Muscle of leg (tissue), 16 donors: ENCODE measurements at places on chromosomes 16 and 17. TPM values are rescaled to one million over a fixed set of nuclear protein-coding genes. Genes with fewer than 3 reads are reported as not detected.

GRCh38 chr16:55436587-55436986 lies 42.4 kb upstream of the MMP2 start:
- H3K36me3 ChIP-seq, result no peaks in the 10 kb centered on the region
- H3K4me3 ChIP-seq, result no peak overlapping the region
- DNase-seq, result no peak
- H3K27me3 ChIP-seq, result peaks cover 7% of the 10 kb centered on the region
- no peak overlapping the region for H3K27ac ChIP-seq
- H3K4me1 ChIP-seq, result no peaks in the 10 kb centered on the region

DNA sequence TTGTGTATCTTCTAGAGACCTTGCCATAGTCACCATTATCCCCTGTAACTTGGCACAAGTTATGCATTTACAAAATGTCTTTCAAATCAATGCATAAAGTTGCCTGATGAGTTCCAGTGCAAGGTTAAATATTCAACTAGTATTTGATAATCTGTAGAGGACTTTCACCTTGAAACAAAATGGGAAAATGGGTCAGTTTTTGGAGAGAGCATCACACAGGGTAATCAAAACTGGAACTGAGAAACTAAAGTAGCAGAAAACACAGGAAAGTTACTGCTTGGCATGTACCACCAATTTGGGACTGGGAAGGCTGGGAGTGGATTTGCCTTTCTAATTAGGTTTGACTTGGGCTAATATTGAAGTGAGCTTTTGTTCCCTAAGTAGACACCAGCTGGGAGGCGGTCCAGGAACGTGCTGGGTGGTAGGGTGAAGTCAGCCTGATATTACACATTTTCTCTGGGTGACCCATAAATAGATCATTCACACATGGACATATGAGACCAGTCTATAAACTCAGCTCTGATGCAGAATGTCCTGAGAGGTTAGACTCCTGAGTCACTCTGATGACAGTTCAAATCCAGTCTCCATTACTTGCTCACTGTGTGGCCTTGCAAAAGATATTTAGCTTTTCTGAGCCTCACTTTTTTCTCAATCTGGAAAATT lies 152.3 kb downstream of the PCTP start:
- no peaks in the 10 kb centered on the region for H3K27me3 ChIP-seq
- H3K4me1 ChIP-seq, result no peaks in the 10 kb centered on the region
- no peaks in the 10 kb centered on the region for H3K36me3 ChIP-seq
- no peak overlapping the region for H3K4me3 ChIP-seq
- DNase-seq, result no peak
- no peak overlapping the region for H3K27ac ChIP-seq

Gene CLEC19A
- total RNA-seq, result not detected

Gene NOTUM
- total RNA-seq, result 4.1 TPM

Gene HLF
- total RNA-seq, result 5.9 TPM

DNA sequence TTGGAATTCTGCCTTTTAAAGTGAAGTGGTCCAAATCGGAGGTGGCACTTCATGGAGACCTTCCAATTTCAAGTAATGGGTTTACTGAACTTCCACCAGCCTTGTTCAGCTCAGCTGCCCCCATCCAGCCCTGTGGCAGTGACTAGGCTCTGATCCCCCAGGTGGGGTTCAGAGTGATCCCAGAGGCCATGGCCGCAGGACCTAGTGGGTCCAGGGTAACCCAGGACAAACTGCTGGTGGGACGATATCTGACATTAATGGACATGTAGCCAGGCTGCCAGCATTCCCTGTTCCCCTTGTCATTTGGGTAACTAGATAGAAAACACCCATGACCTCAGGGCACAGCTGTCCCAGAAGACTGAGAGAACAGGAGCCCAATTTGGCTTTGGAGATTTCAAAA lies 209.9 kb downstream of the GSG1L start:
- peaks cover 11% of the 10 kb centered on the region for H3K27me3 ChIP-seq
- DNase-seq, result no peak
- H3K27ac ChIP-seq, result no peak overlapping the region
- H3K4me1 ChIP-seq, result no peaks in the 10 kb centered on the region

Gene RFWD3
- 9.5 TPM for total RNA-seq

GRCh38 chr17:45225964-45226530 lies 4.4 kb downstream of the FMNL1 start:
- H3K4me1 ChIP-seq, result peaks cover 84% of the 10 kb centered on the region
- peaks cover 23% of the 10 kb centered on the region for H3K27me3 ChIP-seq
- no peaks in the 10 kb centered on the region for H3K36me3 ChIP-seq

DNA sequence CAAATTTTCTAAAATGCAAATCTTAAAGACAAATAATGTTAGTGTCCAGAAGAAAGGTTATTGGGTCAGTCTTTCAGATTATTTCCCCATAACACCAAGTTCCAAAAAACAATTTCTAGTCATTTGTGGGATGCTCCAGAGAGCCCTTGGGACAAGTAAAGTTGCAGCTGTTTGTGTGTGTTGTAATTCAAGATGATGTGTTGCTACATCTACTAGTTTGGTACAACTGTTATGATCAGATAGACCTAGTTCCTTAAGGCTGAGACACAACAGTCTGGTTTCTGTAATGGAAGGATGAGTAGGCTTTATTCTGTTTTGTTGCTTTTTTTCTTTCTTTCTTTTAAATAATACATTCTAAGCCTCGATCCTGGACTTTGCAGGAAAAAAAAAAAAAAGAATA lies 41.9 kb downstream of the PIGL start:
- H3K36me3 ChIP-seq, result peaks cover 4% of the 10 kb centered on the region
- no peak overlapping the region for H3K27ac ChIP-seq
- peaks cover 14% of the 10 kb centered on the region for H3K4me1 ChIP-seq
- H3K4me3 ChIP-seq, result no peak overlapping the region
- peak; percentile 88 for DNase-seq
- no peaks in the 10 kb centered on the region for H3K27me3 ChIP-seq

- H3K4me3 ChIP-seq, result no peak overlapping the region
- H3K27ac ChIP-seq, result peak overlapping the region; percentile 85
- H3K27me3 ChIP-seq, result no peaks in the 10 kb centered on the region
- no peak for DNase-seq
- peaks cover 41% of the 10 kb centered on the region for H3K36me3 ChIP-seq
Observed at GRCh38 chr17:28724500-28725165, 1.4 kb downstream of the TLCD1 start.

DNA sequence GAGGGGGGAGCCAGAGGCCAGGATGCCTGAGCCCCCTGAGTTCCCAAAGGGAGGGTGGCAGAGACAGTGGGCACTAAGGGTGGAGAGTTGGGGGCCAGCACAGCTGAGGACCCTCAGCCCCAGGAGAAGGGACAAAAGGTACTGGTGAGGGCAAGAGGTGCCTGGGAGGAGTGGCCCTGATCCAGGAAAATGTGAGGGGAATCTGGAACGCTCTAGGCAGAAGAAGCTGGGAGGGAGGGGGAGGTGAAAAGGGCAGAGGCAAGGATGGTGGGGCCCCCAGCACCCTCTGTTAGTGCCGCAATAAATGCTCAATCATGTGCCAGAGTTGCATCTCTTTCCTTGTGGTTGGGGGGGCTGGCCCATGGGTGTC lies 1.1 kb downstream of the TCAP start:
- H3K4me3 ChIP-seq, result peak overlapping the region; percentile 52
- H3K27ac ChIP-seq, result peak overlapping the region; percentile 95
- DNase-seq, result no peak
- H3K27me3 ChIP-seq, result peaks cover 54% of the 10 kb centered on the region

Gene TMEM114
- not detected for total RNA-seq

DNA sequence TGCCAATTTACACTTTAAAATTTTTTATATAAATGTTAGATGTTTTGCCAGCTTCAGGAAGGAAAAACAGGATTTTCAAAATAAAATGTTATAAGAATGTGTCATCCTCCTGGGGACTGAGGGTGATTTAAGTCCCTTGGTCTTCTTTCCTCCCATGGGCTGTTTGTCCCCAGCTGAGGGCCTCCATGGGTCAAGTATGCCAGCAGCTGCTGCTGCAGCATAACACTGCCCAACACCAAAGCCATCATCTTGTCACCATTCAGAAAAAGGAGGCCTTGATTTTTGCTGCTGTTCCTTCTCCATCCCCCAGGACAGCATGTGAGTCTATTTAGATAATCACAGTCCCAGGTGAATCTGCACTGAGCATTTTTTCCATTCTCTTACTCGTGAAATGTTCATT lies 188.5 kb downstream of the LGALS9B start:
- peaks cover 7% of the 10 kb centered on the region for H3K4me1 ChIP-seq
- no peaks in the 10 kb centered on the region for H3K36me3 ChIP-seq
- no peaks in the 10 kb centered on the region for H3K27me3 ChIP-seq
- no peak overlapping the region for H3K27ac ChIP-seq
- no peak for DNase-seq

DNA sequence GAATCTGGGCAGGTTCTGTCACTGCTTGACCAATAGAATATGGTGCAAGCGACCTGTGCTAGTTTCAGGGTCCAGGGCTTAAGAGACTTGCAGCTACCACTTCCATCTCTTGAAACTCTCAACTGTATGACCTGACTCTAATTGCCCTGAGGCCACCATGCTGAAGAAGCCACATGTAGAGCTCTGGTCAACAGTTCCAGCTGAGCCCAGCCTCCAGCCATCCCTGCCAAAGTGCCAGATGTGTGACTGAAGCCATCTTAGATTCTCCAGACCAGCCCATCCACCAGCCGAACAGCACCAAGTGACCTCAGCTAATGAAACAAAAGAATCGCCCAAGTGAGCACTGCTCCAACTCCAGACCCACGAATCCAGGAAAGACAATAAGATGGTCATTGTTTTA lies 3.4 kb upstream of the MT2A start:
- no peak overlapping the region for H3K27ac ChIP-seq
- H3K36me3 ChIP-seq, result no peaks in the 10 kb centered on the region
- peaks cover 34% of the 10 kb centered on the region for H3K4me1 ChIP-seq
- peaks cover 13% of the 10 kb centered on the region for H3K27me3 ChIP-seq
- no peak for DNase-seq

DNA sequence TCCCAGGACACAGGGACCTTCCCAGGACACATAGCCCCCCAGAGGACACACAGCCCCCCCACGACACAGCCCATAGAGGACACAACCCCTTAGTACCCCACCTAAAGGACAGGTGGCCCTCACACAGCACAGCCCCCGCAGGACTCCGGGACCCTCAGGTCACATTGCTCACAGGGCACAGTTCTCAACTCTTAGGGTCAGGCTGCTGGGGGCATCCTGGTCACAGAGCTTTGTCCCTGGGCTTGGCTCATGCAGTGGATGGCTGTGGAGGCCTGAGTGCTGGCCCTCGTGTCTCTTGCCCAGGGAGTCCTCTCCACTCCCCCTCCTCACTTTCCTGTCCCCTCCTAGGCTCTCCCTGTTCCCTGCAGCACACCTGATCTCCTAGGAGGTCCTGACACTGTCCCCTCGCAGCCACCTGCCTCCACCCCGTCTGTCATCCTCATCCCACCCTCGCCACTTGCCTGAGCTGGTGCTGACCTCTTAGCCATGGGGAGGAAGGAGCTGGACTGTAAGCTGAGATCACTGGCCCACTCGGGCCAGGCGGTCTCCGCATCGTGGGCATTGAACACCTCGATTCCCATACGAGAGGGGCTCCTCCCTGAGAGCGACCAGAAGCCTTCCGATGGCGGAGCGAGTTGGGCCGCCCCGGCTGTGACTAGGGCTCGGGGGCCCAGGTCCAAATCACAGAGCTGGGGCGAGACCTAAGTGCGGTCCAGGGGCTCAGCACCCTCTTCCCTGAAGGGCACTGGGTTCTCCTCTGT lies 1.4 kb upstream of the WDR45B start:
- H3K4me1 ChIP-seq, result peaks cover 20% of the 10 kb centered on the region
- peaks cover 7% of the 10 kb centered on the region for H3K36me3 ChIP-seq
- H3K27ac ChIP-seq, result no peak overlapping the region
- no peak overlapping the region for H3K4me3 ChIP-seq

DNA sequence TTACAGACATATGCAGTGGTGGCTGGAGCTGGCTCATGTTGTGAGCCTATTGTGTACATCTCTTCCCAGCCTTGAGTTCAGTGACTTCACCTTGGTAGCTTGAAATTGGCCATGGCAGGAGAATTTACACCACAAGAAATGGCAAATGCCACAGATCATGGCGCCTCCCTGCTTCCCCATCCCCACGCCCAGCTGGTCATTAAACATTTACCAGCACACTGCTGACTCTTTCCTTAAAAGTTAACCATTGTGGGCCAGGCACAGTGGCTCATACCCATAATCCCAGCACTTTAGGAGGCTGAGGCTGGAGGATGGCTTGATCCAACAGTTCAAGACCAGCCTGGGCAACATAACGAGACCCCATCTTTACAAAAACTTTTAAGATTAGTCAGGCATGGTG lies 22.6 kb upstream of the ITGB4 start:
- no peak for DNase-seq
- H3K36me3 ChIP-seq, result peaks cover 66% of the 10 kb centered on the region

GRCh38 chr16:80460988-80461387 lies 79.8 kb upstream of the DYNLRB2 start:
- peaks cover 16% of the 10 kb centered on the region for H3K4me1 ChIP-seq
- H3K36me3 ChIP-seq, result no peaks in the 10 kb centered on the region
- DNase-seq, result no peak

DNA sequence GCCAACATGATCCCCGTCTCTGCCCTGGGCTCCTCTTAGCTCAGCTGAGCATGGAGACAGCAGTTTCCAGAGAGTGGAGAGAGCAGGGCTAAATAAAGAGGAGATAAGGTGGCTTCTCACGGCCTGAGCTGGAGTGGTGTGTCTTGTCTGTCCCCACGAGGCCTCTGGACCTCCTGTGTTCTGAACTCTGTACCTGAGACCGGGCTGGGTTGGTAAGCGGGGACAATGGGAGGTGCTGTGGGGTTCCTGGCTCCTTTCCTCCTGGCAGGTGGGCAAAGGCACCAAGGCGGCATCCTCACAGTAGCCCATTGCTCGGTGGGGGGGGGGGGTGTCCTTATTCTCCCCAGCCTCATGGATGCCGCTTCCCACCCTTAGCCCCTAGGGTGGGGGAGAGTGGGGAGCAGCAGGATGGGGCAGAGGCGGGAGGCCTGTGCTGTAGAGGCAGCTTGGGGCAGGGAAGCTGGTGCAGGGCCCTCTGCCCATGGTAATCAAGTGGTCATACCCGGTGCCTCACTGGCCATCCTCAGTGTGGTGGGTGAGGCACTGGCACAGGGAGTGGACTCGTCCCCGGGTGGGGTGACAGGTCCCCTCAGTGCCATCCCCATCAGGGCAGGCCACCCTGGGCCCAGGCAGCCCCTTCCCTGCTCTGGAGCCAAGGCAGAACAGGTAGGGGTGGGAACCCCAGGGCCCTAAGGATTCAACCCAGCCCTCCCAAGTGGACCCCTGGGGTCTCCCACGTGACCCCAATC lies 2.8 kb downstream of the AANAT start:
- no peak for DNase-seq
- H3K4me3 ChIP-seq, result no peak overlapping the region
- no peaks in the 10 kb centered on the region for H3K36me3 ChIP-seq
- H3K27ac ChIP-seq, result no peak overlapping the region
- H3K4me1 ChIP-seq, result peaks cover 13% of the 10 kb centered on the region

GRCh38 chr16:86531641-86532525 lies 21.6 kb downstream of the FOXF1 start:
- H3K4me3 ChIP-seq, result no peak overlapping the region
- no peak for DNase-seq
- H3K27me3 ChIP-seq, result peaks cover 8% of the 10 kb centered on the region
- peaks cover 15% of the 10 kb centered on the region for H3K36me3 ChIP-seq

Gene AOC3
- 6.9 TPM for total RNA-seq
